Hematopoietic multipotent progenitor cell treated with erythropoietin and hydrocortisone succinate and interleukin-3 and kit ligand, for 8 days (in vitro differentiated cells): ENCODE measurements at places on chromosomes 11 and 22.

- DNase-seq = no peak
Measured at GRCh38 chr11:27722953-27723344, 22.7 kb upstream of the BDNF start.

DNA sequence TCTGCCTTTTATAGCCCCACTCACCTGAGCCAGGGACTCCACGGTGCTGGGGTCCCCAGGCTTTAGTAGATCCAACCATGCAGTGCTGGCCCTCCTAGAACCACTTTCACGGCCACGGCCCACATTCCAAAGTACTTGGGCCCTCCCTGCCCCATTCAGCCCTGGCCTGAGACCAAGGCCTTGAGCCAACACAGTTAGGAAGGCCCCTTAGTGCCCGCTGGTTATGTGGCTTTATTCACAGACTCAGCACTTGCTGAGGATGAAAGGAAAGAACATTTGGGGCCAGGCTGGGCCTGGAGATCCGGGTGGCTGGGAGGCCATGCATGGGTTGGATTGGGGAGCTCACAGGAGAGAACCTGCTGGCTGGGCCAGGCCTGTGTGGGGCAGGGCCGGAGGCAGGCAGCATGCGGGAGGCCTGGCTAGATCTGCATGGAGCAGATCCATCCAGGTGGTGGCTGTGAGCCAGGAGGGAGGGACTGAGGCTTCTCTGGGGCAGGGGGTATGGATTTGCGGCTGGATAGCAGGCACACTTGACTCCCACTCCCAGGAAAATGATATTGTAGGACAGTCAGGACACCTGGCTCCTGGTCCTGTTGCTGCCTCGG, 12.6 kb downstream of the CHRM1 start:
- DNase-seq = no peak

DNA sequence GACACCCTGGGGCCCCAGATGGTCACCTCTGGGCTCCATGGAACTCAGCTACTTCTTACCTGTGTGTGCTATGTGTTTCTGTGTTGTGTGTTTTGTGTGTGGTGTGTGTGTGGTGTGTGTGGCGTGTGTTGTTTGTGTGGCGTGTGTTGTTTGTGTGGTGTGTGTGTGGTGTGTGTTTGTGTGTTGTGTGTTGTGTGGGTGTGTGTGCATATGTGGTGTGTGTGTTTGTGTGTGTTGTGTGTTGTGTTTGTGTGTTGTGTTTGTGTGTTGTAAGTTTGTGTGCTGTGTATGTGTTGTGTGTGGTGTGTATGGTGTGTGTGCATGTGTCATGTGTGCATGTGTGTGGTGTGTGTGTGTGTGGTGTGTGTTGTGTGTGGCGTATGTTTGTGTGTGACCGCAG, 3.8 kb upstream of the WNT7B start:
- peak; percentile 5 for DNase-seq

DNA sequence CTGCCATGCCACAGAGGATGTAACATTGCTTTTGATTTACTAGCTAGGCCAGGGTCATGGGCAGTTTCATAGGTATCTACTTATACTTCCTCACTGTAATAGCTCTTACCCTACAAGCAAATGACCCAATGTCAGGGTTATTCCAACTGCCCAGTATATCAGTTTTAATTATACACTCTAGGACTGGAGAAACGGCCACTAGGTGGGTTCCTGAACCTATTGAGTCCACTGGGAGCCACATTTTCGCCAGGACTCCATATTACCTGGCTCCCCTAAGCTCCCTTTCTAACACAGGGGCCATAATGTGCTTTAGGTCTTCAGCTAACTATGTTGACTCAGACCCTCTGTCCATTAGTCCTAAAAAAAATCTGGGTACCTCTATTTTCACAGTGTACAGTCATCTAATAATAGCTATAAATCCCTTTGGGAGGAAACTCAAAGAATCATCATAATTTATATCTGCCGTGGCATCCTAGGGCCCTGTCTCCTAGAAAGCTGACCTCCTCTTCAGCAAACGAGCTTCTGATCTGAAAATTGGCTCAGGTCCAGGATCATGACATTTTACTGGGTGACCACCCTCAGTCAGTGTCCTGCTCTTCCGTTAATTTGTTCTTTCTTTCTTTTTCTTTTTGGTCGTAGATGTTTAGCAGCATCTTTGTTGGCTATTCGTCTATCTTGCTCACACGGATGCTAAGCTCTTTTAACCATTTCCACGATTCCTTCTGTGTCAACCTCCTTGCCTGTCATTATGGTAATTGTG, 244.3 kb downstream of the FAM76B start:
- DNase-seq = peak; percentile 22

DNA sequence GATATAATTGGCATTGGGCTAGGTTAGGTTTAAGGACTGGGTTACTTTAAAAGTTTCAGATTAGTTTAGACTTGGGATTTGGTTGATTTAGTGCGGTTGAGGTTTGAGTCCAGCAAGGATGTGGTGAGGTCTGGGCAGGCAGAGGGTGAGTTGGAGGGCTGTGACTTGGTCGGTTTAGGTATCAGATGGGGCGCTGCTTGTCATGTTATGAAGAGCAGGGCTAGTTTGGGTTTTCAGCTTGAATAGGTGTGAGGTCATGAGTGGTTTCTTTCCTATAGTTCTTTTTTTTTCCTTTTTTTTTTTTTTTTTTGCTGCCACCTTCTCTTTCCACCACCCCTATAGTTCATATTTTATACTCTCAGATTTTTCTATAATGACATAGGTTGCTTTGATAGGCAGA, 4.8 kb downstream of the CLCF1 start:
- DNase-seq = no peak

DNA sequence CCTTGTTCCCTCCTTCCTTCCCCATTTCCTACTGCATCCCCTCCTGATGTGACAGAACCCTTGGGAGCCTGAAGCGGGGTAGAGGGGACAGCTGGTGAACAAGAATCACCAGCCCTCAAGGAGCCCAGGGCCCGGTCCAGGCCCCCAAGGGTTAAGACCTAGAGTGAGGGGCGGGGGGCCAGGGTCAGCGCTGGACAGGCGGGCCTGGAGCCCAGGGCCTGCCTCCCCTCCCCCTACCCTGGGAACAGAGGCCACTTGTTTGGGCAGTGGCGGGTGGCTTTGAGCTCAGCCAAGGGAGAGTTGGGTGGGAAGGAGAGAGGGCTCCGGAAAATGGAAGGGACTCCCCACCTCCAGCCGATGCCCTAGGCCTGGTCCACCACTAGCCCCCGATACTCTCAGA, 2.1 kb downstream of the ARAP1 start:
- no peak for DNase-seq

DNA sequence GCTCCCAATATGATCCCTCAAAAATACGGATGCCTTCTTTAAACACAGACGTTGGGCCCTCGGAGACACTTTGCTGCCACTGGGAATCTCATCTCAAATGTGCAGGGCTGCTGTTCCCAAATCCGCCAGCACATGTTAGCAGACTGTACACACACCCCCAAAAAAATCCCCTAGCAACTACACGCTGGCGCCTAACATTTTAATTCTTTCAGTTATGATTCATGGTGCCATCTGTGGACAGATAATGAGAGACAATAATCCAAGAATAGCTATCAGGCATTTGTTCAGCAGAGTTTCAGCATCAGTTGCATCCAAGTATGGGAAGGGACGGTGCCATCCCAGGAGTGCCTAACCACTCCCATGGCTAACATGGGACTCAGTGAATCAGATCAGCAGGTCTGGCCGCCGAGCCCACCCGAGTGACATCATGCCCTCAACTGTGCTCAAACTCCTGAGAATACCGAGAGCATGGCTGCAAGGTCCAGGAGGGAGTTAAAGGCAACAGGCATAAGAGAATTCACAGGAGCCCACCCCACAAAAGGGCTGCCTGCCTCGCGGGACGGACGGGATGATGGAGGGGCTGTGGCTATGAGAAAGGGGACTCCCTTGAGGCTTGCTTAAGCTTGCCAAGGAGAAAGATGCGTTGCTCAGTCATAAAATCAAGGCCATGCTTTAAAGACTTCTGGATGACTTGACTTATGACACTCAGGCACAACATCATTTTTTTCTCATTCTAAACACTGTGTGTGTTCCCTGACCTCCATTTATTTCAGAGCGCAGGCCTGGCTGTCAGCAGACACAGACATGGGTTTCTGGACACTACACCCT, 337.0 kb downstream of the SHANK2 start:
- no peak for DNase-seq

- DNase-seq = peak; percentile 90
Measured at GRCh38 chr22:23894710-23895598, 771 bp downstream of the MIF start.
